ENCODE measurements at places on chromosomes 13 and 19.
A peak's percentile ranks its signal among the peaks of the same experiment; 100 is the strongest.

- DNase-seq, result no peak
Observed at GRCh38 chr13:100347968-100348367, 240.6 kb downstream of the GGACT start.

GRCh38 chr13:19622193-19622592, 11.3 kb upstream of the MPHOSPH8 start:
- DNase-seq, result no peak

DNA sequence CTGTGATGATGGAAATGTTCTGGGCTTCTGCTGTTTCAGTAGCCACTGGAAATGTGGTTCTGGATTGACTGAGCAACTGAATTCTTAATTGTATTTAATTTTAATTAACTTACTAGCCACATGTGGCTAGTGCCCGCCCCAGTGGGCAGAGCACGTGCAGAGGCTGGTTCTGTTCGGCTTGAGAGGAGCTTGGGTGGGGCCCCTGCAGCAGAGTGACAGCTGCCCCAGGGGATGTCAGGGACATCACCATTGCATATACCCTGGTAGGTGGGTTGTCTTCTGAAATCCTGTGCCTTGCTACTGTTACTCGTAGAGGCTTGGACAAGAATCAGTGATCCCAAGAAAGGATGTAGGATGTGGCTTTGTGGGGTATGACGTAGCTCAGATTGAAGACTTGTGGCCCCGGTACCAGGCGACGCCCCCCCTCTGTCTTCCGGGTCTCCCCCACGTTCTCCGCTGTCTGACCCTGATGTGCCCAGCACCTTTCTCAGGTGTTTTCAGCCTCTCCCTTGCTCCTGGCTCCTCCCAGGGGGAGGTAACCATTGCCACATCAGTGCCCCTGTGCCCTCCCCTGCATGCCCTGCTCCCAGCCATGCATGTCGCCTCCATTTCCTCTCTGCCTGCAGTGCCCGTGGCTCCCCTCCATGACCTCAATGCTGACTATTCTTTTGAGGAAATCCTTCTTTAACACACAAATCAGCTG, 102.6 kb upstream of the RNF113B start:
- no peak for DNase-seq

- no peak for DNase-seq
Observed at GRCh38 chr13:70448820-70449219, 340.6 kb upstream of the KLHL1 start.

DNA sequence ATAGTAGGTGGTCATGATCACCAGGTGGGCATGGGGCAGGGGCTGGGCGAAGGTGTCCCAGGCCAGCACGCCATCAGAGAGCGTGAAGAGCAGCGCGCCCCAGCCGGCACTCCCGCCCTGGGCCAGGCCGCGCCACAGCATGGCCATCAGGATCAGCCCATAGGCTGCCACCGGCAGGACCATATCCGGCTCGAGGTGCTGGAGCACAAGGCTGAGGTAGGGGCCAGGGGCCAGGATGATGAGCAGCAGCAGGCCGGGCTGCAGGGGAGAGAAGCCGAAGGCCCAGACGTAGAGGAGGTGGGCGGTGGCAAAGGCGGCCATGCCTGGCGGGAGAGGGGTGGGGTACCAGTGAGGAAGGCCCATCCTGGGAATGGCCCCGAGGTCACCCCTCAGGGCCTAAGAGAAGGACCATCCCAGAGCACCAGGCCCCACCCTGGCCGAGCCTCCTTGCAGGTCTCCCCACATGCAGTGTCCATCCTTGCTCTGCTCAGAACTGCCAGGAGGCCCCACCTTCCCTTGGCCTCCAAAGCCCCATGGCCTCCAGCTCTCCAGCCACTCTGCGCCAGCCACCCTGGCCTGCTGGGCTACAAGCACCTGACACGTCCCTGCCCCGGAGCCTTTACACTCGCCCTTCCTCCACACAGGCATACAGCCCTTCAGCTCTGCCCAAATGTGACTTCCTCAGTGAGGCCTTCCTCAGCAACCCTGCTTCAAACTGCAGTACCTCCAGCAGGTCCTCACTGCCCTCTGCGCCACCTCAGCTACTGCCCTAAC, 1.1 kb downstream of the TMEM86B start:
- DNase-seq, result no peak

- DNase-seq, result no peak
Observed at GRCh38 chr13:97978651-97979050, 25.2 kb downstream of the IPO5 start.

GRCh38 chr13:105725887-105726286, 809.6 kb downstream of the EFNB2 start:
- no peak for DNase-seq

GRCh38 chr13:114311387-114311786, 2.9 kb upstream of the CHAMP1 start:
- DNase-seq, result no peak

DNA sequence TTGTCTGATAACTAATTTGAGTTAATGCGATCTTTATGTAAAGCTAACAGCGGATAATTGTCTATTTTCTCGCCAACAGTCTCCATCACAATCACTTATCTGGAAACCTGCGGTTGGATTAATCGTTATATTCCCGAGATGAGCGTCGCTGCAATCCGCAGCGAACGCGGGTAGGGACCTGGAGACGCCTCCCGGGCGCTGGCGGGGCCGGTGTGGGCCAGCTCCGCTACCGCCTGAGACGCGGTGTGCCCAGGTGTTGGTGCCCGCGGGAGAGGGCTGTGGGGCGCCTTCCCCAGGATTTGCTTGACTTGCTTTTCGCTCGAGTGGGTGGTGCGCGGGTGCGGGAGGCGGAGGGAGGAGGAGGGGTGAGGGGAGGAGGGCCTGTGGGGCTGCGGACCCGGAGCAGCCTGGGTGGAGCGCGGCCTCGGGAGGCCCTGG, 38.3 kb downstream of the SOX1 start:
- DNase-seq, result no peak

- peak; percentile 36 for DNase-seq
Observed at GRCh38 chr13:45564133-45564776, 51.3 kb downstream of the ERICH6B start.

DNA sequence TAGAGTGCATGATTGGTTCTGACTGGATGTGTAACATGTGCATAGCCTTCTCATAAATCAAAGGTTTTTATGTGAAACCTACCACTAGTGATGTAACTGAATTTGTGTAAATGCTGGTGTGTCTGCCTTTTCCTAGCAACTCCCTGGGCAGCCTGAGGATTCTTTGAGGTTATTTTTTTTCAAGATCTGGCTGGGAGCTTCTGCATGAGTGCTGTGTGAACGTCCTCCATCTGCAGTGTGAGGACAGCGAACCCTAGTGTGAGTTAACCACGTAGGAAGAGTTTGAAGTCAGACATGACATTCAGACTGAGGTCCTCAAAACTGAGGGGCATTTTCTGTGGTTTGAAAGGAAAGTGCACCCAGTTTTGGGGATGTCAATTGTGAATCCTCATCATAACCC, 39.9 kb downstream of the DPRX start:
- DNase-seq, result no peak

DNA sequence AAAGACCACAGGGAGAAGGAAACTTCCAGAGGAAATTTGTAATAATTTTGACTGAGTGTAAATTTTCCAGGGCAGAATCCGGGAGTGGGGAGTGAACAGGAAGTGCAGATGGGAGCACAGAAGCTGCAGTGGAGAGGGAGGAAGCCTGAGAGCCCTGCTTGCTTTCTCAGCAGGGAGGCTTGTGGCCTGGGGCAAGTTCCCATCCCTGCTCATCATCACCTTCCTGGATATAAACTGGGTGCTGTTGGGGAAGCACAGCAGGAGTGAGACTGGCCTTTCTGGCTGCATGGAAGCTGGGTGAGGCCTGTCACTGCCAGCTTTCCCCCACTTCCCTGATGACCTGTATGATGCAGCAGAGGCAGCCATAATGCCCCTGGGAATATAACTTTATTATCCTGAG, 532.9 kb downstream of the SLITRK6 start:
- no peak for DNase-seq

DNA sequence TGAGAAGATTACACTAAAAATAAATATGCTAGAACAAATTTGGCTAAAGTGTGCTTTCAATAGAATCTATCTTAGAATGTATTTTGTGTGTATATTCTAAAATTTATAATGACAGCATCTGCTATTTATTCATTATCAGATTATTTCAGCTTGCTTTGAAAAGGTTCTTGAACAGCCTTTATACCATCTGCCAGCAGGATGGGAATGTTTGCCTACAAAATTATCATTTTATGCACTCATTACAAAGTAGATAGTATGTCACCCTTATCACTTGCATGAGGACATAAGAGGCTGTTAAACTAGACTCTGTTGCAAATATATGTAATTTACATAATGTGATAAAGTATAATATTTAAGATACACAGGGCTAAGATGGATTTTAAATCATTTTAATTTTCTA, 1286.9 kb upstream of the PCDH20 start:
- no peak for DNase-seq

DNA sequence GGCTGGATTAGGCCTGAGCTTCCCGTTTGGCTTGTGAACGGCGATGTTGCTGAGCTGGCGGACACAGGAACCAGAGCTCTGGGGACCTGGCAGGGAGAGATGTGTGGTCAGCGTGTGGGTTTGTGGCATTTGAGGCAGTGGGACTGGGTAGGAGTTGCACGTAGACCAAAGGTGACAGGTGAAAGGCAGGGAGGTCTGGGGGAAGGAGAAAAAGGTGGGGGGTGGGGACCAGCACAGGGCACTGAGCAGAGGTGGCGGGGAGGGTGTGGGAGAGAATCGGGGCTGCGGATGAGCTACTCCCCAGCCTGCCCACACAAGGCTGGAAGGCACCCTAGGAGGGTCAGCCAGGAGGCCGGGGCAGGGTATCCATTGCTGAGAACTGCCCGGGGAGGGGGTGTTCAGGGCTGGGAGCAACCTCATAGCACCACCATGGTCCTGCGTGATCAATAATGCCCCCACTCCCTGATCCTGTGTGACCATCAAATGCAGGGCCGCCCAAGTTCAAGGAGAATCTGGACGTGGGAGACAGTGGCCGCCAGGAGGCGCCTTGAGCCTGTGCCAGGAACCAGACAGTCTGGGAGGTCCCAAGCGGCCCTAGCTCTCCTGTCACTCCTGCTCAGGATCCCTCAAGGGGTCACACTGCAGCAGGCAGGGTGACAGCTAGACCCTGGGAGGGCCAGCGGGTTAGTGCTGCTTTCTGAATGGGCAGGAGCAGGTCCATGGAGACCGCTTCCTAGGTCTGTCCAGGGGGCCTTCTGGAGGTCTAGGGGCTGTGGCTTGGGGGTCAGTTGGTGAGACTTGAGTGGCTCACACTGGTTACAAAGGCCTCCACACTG, 12.8 kb upstream of the SELENOW start:
- no peak for DNase-seq

DNA sequence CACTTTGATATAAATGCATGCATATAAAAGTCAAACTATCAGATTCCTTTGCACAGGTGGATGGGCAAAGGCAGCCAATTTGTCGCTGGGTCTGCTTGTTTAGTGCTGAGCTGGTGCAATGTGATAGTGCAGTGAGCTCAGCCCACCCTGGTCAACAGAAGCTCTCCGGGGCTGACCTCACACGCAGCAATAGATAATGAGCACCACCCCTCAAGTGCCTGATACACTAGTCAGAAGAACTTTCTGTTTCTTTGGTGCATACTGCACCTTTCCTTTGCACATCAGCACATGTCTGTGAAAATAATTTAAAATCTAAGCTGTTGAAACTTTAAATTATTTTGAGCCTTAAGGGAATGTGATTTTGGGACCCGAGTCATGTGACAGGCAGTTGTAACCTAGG, 20.2 kb downstream of the ATP8A2 start:
- DNase-seq, result no peak

GRCh38 chr13:25213715-25214114, 41.6 kb upstream of the AMER2 start:
- no peak for DNase-seq

- DNase-seq, result no peak
Observed at GRCh38 chr13:61830475-61830874, 414.8 kb upstream of the PCDH20 start.

DNA sequence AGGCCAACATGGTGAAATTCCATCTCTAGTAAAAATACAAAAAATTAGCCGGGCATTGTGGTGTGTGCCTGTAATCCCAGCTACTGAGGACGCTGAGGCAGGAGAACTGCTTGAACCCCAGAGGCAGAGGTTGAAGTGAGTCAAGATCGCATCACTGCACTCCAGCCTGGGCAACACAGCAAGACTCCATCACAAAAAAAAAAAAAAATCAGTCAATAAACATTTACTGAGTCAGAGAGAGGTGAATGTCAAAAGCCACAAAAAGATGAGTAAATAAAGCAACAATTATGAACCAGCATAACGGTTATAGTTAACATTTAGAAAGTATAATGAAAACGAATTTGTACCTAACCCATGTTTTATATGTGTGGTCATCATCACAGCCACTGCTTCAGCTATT, 23.1 kb downstream of the PSPC1 start:
- DNase-seq, result no peak

DNA sequence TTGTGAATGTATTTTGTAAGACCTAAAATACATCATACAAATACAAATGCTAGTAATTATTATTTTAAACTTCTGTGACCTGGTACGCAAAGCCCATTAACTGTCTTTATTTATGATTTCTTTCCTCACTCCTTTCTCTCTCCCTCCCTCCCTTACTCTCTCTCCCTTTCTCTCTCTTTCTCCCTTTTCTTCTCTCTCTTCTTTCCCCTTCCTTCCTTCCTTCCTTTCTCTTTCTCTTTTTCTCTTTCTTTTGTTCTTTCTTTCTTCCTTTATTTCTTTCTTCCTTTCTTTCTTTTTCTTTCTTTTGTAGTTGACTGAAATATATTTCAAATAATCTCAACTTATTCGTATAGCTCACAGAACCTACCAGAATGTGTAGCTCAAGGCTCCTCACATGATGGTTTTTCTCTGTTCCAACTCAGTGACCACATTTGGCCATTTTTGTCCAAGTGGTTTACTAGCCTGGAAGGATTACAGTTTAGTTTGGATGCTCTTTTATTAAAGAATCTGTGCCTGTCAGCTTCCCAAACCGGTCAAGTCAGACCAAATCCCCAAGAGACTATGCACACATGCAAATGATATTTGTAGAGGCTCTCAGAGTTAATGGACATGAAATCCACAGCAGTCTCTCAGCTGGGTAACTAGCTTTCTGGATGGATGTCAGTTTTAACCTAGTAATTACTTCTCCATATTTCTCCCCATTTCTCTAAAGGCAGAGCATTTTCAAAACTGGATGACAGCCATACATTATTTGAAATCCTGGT, 71.7 kb downstream of the POSTN start:
- DNase-seq, result no peak

DNA sequence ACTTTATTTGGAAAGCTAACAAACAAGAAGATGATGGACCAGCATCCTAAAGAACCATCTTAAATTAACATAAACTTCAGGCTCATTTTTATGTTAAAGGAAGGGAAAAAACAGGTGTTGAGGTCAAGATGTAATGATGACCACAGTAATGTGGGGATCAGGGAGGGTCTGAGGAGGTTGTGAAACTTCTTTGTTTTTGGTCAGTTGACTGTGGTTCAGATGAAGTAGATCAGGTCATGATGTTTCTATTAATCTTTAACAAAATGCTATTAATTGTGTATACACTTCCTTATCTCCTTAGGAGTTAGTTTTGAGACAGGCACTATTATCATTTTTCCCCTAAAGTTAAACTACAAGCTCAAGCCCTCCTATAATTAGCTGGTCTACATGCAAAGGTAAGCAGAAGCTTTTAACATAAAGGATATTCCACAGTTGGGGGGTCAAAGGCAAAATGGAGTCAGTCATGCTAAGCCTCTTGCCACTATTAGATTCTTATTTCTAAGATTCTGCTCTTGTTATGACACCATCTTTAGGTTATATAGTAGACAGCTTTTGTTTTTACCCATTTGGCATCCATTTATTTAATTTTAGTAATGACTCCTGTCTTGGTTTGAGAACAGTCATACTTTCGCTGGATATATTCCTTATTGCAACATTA, 800.1 kb upstream of the PCDH9 start:
- no peak for DNase-seq

All from non-pigmented ciliary epithelial cell (primary cell).